ENCODE measurements at places on chromosomes 1 and 21. TPM values are rescaled to one million over a fixed set of nuclear protein-coding genes. Genes with fewer than 3 reads are reported as not detected.

- no peaks in the 10 kb centered on the region for H3K27me3 ChIP-seq
- H3K4me3 ChIP-seq = no peak overlapping the region
- H3K27ac ChIP-seq = no peak overlapping the region
- H3K36me3 ChIP-seq = no peaks in the 10 kb centered on the region
Measured at GRCh38 chr1:90550626-90551406, 166.3 kb downstream of the BARHL2 start.

The PCAT6 gene
- total RNA-seq = not detected

- no peaks in the 10 kb centered on the region for H3K4me1 ChIP-seq
- H3K27me3 ChIP-seq = no peaks in the 10 kb centered on the region
- no peak for DNase-seq
- H3K4me3 ChIP-seq = no peak overlapping the region
Measured at GRCh38 chr1:17289721-17290120, 18.3 kb upstream of the PADI4 start.

The AMY1A gene
- not detected for total RNA-seq

- no peaks in the 10 kb centered on the region for H3K36me3 ChIP-seq
- peaks cover 8% of the 10 kb centered on the region for H3K4me1 ChIP-seq
- DNase-seq = no peak
- H3K4me3 ChIP-seq = no peak overlapping the region
- H3K27ac ChIP-seq = no peak overlapping the region
- no peaks in the 10 kb centered on the region for H3K27me3 ChIP-seq
Measured at GRCh38 chr1:165837838-165838364, 10.5 kb downstream of the UCK2 start.
